Choroid plexus epithelial cell (primary cell): ENCODE measurements at places on chromosomes 4 and X.

- no peak for DNase-seq
Observed at GRCh38 chr4:15888515-15888914, 50.0 kb downstream of the FGFBP1 start.

DNA sequence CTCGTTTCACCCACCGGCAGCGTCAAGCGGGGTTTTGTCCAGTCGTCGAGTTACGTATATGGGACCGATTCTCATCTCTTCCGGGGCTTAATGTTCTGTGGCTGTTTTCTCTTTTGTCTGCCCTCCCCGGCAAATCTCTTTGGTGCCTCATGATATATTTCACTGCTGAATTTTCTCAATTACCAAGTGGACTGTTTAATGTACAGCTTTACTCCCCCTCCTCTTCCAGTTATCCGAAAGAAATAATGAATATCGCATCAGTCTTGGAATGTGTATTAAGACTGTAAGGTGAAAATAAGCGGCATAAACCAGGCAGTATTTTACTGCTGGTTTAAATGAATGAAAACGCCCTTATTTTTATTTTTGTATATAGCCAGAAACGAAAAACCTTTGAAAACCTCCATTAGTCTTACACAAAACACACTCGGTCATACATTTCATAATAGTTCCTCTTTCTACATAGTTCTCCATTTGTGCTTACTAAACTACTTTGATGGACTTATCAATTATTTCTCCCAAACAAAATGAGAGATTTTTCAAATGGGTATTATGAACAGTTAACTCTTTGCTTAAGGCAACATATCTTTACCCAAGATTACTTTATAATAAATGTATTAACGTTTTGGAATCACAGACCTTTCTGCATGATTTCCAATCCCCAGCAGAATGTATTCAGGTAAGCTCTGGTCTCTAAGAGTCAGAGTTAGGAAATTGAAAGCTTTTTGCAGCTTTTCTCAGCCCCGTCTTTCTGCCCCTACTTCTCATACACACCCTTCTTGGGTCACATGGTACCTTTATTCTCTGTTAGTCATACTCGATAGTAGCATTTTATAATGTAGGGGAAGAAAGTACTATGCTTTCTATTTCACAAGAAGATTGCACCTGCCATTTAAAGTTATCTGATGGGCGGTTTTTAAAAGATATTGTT, 979 bp downstream of the RP2 start:
- peak; percentile 43 for DNase-seq

DNA sequence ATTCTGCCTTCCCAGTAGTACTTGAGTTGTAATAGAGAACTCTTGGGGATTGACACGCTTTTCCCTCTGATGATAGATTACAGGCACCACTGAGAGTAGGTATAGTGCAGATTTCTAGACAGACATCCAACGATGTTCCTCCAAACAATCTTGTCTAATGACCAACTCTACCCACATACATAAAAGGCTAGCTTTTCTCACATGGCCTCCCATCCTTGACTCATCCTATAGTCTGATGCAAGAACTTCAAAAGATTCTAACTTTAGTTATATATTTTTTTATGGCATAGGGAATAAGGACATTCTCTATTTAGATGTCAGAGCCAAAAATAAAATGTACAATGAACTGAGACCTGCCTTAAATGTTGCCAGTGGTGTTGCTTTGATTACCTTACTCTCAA, 60.9 kb downstream of the GLRA2 start:
- DNase-seq = no peak

GRCh38 chrX:6292599-6292998, 63.9 kb upstream of the NLGN4X start:
- DNase-seq = no peak

DNA sequence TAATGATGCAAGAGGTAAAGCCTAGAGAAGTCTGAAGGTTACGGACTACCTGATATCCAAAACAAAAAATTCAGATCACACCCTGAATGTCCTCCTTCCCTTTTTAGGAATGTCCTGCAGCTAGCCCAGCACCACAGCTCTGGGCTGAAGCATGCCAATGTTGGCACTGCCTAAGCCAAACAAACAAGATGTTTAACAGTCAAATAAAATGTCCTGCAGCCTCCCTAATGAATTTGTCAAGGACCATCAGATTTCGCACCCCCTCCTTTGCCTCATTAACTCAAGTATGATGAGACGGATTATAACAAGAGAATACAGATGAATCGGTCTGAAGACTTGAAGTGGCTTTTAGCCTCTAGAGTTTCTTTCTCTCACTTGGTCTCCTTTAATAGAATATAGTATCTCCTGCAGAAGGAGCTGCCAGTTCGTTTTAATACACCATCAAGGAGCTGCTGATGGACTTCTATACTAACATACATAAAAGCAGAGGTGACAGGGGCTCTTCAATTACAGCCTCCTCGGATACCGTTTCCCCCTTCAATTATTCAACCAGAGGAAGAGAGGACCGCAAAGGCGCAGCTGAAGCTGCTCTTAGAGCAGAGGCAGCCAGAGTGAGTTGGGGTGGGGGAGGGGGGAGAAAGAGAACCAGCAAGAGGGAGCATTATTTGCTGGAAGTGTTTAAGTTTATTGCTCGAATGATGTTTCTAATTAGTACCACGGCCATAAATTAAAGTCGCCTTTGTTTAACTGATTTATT, 3.0 kb upstream of the MAB21L2 start:
- peak; percentile 57 for DNase-seq

- no peak for DNase-seq
Observed at GRCh38 chr4:102612824-102613366, 111.7 kb downstream of the NFKB1 start.

DNA sequence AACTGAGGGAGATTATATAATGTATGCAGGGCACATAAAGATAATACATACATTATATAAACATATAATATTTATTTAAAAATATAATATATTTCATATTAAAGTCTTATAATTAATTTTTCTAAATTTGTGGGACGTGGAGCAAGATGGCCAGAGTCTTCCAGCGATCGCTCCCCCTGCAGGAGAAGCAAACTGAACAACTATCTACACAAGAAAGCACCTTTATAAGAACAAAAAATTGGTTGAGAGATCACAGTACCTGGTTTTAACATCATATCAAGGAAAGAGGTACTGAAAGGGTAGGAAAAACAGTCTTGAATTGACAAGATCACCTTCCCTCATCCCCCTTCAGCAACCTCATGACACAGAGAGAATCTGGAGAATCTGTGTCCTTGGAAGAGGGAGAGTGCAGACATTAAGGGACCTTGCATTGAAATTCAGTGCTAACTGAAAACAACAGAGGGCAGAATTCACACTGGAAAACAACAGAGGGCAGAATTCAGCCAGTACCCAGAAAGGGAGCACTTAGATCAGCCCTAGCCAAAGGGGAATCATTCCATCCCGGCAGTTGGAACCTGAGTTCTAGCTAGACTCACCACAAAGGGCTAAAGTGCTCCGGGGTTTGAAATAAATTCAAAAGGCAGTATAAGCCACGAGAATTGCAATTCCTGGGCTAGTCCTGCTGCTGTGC, 262.5 kb upstream of the NDST3 start:
- DNase-seq = no peak

GRCh38 chr4:83221897-83222441, 62.6 kb downstream of the COQ2 start:
- no peak for DNase-seq

DNA sequence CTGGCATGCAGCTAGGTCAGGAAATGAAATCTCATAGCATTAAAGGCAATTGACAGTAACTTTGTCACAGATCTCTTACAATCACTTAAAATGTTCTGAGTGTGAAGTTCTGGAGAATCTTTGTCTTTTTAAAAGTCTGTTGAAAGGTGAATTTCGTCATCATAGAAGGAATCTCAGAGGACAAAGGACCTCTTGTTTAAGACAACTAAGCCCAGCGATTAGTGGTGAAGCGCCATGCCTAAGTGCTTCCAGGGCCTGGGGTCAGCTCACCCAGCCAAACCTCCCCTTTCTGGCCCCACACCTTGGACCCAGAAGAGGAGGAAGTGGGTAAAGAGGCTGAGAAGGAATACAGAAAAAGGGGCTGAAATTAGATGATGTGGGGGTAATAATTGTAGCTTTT, 8.5 kb downstream of the FRMD7 start:
- no peak for DNase-seq

GRCh38 chr4:67456577-67457196, 88.6 kb downstream of the CENPC start:
- no peak for DNase-seq

DNA sequence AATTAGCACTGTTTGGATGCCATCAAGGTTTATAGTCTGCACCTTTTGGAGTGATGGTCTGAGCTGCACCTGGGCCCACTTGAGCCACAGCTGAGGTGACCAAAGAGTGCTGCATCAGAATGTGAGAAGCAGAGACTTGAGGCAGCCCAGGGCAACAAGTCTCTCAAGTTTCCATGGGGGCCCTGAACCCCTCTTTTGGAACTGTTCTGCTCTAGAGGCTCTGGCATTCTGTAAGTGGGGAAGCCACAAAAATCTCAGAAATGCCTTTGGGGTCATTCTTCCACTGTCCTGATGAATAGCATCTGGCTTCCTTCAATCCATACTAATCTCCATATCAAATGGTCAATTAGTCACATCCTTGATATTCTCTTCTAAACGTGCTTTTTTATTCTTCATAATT, 298.4 kb upstream of the MAOA start:
- DNase-seq = no peak

GRCh38 chr4:182884040-182884439, 33.1 kb downstream of the DCTD start:
- DNase-seq = no peak

- DNase-seq = peak; percentile 16
Observed at GRCh38 chr4:170025523-170026252, 507 bp downstream of the MFAP3L start.

GRCh38 chrX:42818151-42818921, 40.4 kb upstream of the PPP1R2C start:
- no peak for DNase-seq

GRCh38 chr4:119632216-119632615, 3.6 kb upstream of the PDE5A start:
- peak; percentile 78 for DNase-seq

GRCh38 chr4:47741200-47741599, 96.7 kb downstream of the CORIN start:
- DNase-seq = peak; percentile 72

DNA sequence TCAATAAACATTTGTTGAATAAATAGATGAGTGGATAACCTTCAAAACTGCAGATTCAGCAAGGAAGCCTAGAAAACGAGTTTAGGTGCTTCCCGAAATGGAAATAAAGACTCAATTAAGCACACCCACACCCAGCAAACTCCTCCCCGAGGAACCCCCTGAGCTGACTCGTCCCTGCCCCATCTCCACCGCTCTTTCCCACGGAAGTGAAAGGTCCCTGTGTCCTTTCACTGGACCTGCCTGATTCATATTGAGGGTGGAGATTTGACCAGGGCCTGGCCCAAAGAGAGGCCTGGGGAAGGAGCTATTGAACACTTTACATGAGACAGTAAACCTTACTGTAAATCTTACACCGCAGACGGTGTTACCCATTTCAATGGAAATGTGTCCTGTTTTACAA, 129.1 kb downstream of the CPZ start:
- DNase-seq = no peak

GRCh38 chr4:7066493-7066892, 1.4 kb downstream of the GRPEL1 start:
- no peak for DNase-seq

- no peak for DNase-seq
Observed at GRCh38 chr4:26862381-26862915, 1.8 kb downstream of the STIM2 start.

DNA sequence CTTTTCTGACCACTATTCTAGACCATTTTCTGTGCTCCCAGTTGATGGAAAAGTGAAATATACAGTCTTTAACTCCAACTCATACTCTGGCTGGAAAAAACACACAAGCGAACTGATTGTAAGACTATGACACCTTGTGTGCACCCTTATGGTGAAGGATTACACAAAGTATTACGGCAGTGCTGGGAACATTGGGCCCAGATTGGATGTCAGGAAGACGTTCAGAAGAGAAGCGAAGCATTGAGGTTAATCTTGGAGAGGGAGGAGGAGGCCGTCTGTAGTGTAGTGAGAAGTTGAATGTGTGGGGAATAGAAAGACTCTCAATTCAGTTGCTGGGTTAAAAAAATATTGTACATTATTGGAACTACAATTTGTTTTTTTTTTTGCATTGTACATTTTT, 50.0 kb downstream of the GRIA2 start:
- DNase-seq = no peak

DNA sequence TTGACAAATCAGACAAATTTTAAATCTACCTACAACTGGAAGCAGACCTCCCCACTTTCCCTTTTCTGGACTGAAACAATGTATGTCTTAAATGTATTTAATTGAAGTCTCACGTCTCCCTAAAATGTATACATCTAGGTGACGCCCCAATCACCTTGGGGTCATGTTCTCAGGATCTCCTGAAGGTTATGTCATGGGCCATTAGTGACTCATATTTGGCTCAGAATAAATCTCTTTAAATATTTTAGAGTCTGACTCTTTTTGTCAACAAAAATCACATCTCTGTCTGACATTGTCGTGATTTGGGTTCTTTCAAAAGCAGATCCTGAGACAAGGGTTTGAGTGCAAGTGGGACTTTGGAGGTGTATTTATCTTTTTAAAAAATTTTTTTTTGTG, 26.2 kb upstream of the BOD1L1 start:
- DNase-seq = no peak

- DNase-seq = no peak
Observed at GRCh38 chrX:137032841-137033773, 688 bp downstream of the GPR101 start.

DNA sequence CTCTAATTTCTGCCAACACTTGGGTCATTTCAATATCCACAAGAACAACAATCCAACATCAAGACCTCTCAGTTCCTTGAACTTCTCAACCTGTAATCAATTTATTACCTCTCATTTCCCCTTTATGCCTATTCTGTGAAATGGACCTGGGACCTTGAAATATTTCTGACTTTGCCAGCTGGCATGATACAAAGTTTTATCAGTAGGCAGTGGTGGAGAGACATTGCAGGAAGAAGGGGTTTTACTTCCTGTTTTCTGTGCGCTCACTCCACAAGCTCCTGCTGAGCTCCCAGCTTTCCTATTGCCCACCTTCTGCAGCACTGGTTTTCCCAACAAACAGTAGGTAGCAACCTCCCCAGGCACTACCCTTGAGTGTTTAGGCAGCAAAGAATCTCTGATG, 3.5 kb upstream of the ARHGEF6 start:
- no peak for DNase-seq

GRCh38 chr4:140604544-140604943, 35.8 kb upstream of the UCP1 start:
- DNase-seq = no peak

DNA sequence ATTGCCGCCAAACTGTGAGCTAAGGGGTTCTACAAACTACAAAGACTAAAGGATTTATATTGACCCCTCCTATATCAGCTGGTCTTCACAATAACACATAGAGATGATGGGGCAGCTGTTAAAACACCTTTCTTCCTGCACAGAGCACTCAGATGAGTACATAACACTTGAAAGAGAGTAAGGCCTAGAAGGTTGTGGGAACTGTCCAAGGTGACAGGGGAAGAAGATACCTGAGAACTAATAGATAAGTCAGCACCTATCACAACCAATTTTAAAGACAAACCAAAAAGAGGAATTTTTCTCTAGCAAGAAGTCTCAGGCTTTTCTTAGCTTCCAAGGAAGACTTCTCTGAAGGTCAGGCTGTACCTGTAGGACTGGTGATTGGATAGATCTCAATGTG, 19.1 kb upstream of the CXCL6 start:
- no peak for DNase-seq
